ENCODE measurements at places on chromosomes 2 and 18.
A peak's percentile ranks its signal among the peaks of the same experiment; 100 is the strongest.

DNA sequence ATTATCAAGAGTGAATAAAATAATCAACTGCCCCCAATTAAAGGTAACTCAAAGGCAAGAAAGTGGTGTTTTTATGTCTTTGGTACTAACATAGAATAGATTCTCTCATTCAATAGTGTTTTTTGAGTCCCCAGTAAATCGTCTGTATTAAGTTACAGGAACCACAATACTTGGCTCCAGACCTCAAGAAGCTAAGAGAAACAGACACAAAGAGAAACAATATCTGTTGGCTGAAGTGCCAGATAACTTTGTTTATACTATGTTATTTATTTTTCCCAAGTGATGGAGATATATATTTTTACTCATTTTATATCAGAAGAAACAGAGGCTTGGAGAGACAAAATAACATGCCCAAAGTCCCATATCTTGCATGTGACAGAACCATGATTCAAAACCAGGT lies 201.7 kb upstream of the HNRNPA3 start:
- DNase-seq, result no peak

- DNase-seq, result no peak
These were observed 8.1 kb downstream of the NABP1 start for GRCh38 chr2:191686066-191686465.

GRCh38 chr18:27049969-27050368 lies 135.1 kb downstream of the CHST9 start:
- DNase-seq, result no peak

DNA sequence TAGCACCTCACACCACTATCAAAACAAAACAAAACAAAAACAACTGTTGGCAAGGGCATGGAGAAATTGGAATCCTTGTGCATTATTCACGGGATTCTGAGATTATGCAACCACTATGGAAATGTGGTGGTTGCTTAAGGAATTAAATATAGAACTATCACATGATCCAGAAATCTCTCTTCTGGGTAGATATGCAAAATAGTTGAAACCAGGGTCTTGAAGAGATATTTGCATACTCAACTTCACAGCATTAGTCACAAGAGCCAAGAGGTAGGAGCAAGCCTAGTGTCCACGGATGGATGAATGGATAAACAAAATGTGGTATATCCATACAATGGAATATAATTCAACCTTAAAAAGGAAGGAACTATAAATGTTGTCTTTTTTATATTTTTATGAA lies 7.0 kb downstream of the TMEM131 start:
- DNase-seq, result no peak

- DNase-seq, result peak; percentile 33
These were observed 104.7 kb downstream of the GPR39 start for GRCh38 chr2:132521341-132521740.

GRCh38 chr2:192072261-192072660 lies 122.5 kb downstream of the TMEFF2 start:
- DNase-seq, result no peak

GRCh38 chr2:120953066-120953756 lies 217.5 kb downstream of the GLI2 start:
- no peak for DNase-seq

DNA sequence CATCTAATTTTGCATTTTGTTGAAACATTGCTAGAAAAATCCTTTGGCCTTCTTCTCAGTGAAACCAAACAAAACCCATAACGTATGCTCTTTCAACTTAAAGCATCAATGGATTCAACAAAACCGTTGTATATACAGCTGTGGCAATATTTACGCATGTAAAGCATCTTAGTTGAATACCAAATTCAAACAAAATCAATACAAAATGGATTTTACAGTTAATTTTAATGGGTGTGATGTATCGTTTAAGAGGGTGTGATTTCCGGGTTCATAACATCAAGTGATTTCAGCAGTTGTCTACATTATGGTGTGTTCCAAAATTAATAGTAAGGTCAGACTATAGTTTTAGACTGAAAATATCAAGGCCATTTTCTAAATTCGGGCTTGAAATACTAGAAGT lies 198.2 kb downstream of the TGIF1 start:
- no peak for DNase-seq

Data from AG20443 (cell line).